Heart left ventricle (tissue), 16 donors: ENCODE measurements at places on chromosomes 3 and 15. TPM values are rescaled to one million over a fixed set of nuclear protein-coding genes. Genes with fewer than 3 reads are reported as not detected.

Gene ENTPD3
- total RNA-seq, result 0.83 TPM

Gene SSUH2
- 2.1 TPM for total RNA-seq

Gene HAPLN3
- total RNA-seq, result 3.3 TPM

Gene ARIH1
- 50.2 TPM for total RNA-seq

Gene CDC25A
- 0.56 TPM for total RNA-seq

Gene RASL12
- total RNA-seq, result 12.2 TPM

Gene ZSCAN29
- 9.0 TPM for total RNA-seq

Gene CHRM5
- total RNA-seq, result not detected
